ENCODE measurements at places on chromosomes 4 and X.

DNA sequence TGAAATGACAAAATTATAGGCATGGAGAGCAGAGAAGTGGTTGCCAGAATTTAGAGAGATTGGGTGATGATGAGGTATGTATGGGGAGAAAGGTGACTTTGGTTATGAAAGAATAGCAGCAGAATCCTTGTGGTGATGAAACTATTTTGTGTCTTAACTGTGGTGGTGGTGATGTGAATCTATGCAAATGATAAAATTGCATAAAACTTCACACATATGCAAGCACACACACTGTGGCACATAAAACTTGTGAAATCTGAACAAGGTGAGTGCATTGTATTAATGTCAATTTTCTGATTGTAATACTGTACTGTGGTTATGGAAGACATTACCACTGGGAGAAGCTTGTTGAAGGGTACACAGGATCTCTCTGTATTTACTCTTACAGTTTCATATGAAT is 91.0 kb downstream of the IL15 start:
- no peak for DNase-seq

DNA sequence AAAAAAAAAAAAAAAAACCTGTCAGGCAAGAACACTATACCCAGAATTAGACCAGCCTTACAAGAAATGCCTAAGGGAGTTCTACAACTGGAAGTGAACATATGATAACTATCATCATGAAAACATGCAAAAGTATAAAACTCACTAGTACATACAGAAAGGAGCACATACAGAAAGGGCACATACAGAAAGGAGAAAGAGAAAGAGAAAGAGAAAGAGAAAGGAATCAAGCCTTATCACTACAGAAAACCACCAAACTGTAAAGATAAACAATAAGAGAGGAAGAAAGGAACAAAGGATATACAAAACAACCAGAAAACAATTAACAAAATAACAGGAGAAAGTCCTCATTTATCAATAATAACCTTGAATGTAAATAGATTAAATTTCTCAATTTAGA is 50.4 kb downstream of the PHKA1 start:
- no peak for DNase-seq

DNA sequence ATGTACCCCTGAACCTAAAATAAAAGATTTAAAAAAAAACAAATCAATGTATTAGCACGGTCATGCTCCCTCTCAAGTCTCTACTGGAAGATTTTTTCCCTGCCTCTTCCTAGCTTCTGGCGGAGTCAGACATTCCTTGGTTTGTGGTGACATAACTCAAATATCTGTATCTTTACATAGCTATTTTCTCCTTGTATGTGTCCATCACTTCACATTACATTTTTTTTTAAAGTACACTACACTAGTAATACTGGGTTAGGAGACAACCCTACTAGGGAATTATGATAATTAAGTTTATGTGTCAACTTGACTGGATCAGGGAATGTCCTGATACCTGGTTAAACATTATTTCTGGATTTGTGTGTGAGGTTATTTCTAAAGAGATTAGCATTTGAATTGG is 1197.9 kb downstream of the TECRL start:
- DNase-seq = no peak

DNA sequence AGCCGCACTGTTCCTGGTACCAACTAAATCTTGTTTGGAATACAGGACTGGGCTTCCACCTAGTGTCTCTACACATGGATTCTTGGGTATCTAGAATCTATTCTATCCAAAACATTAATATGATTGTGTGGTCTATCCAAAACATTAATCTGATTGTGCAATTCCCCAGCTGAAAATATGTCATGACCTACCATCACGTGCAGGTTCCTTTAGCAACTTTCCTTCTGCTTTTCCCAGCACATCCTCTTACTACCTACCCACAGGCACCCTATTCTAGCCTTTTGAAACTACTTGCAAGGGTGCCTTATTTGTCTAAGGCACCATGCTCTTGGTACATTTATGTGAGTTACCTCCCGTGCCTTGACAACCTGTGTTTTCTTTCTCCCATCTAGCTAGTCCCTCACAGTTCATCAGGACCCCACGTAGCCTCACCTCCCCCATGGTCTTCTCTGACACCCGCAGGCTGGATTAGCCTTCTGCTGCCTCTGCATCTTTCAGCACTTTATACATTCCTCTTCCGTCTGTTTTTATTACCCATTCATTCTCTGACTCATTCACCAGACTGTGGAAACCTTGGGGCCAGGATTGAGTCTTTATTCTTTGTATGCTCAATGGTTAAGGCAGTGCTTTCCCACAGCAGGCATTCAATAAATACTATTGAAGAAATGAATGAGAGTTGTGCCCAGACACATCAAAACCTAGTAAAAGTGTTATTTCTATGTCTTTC is 88.8 kb upstream of the FAM9B start:
- no peak for DNase-seq

- no peak for DNase-seq
These were observed 448.4 kb downstream of the RAPGEF2 start for GRCh38 chr4:159551281-159551680.

DNA sequence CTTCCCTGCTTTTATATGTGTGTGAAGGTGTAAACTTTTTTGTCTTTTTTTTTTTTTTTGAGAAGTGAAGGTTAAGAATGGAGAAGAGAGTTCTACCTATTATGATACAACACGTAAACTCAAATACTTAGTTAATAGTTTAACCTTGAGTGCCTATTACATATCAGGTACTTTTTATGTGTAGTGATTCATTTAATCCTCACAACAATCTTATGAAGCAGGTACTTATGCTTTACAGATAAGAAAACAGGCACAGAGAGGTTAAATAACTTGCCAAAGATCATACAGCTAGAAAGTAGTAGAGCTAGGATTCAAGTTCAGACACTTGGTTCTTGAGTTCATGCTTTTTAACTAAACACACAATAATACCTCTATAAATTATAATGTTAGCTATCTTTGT is 107.4 kb downstream of the THOC2 start:
- DNase-seq = no peak

DNA sequence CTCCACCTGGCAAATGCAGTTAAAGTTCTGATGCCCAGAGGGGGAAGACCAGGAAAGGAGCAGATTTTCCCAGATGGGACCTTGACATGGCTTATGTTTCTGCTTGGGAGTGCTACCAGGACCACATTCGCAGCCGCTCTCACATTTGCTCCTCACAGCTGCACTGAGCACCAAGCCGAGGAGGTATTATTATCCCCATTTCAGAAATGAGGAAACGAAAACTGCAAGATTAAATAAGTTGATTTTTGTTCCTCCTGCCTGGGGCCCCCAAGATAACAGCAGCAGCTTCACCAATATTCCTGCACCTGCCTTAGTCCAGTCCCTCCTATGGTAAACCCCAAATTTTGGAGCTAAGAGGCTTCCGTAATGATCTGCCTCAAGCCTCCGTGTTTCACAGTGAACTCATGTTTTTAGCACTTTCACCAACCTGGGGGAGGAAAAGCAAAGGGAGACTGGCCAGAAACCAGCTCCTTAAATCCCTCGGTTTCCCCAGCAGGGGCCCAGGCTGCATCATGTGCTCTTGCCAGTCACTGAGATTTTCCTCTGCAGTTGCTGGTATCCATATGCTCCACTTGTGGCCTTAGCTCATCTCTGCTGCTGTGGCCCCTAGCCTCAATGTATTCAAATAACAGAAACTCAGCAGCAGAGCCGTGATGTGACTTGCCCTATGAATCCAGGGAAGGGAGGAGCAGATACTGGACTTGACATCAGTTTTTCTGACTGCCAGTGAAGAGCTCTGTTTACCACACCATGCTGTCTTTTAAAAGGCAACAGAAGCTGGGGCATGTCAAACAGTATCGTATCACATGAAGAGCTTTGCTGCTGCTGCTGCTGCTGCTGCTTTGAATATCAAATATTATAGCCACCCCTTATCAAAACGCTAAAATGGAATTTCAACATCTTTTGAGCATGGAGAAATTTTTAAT is 95.5 kb upstream of the KLHL13 start:
- no peak for DNase-seq

DNA sequence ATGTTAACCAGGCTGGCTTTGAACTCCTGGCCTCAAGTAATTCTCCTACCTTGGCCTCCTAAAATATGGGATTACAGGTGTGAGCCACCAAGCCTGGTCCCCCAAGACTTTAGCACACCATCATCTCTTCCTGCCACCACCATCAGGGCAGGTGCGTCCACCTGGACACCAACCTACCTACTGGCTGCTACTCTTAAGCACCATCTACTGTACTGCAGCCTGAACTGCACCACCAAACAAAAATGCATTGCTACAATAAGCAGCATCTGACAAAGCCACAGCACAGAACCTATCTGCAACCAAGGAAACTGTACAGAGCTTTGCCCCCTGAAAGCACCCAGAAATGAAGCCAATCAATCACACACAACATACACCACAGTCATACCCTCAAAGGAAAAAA is 139.7 kb downstream of the EFHC2 start:
- no peak for DNase-seq

DNA sequence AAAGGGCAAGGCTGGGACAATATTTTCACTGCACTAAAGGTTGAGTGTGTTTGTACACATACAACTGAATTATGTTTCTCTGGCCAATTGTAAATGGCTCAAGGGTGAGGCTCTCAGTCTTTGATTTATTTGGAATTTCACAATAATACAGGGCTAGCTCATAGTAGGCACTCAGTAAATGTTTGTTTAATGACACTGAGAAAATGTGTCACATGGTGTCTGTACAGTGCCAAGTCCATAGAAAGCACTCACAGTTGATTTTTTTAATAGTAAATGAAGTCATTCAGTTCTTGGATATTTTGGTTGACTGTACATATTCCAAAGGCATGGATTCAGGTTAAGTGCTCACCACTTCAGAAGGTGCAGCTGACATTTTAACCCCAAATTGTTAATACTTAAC is 176.4 kb downstream of the IL1RAPL2 start:
- no peak for DNase-seq

- no peak for DNase-seq
These were observed 27.0 kb upstream of the ADH1C start for GRCh38 chr4:99379571-99379970.

DNA sequence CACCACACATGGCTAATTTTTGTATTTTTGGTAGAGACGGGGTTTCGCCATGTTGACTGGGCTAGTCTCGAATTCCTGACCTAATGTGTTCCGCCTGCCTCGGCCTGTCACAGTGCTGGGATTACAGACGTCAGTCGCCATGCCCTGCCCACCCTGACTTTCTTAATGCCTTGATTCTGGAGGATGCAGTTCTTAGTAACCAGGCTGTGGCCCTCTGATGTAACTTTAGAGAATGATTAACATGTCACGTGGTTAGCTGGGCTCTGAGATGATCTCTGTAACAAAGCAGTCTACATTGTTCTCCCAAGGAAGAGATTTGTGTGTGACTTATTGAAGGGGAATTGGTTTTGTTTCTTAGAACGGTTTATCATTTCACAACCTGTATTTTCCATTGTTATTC is 30.6 kb downstream of the ANK2 start:
- DNase-seq = no peak

DNA sequence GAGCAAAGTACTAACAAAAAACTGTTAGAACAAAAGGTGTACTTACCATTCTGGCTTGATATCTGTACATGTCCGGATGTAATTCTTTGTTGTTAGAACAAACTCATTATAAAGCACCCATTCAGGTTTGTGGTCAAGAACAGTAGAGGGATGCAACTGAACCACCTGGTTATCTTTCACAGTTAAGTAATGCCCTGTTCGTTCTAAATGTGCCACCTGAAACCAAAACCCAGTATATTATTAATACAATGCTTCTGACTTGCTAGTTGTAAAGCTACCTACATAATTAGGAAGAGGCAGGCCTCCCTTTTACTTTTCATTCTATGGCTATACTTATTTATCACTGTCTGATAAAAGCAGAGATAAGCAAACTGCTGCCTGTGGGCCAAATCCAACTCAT is 54.8 kb downstream of the DHX15 start:
- DNase-seq = no peak

- DNase-seq = no peak
These were observed 10.0 kb upstream of the AP1S2 start for GRCh38 chrX:15864629-15865028.

GRCh38 chr4:147491086-147491485 is 10.2 kb downstream of the EDNRA start:
- DNase-seq = no peak

- no peak for DNase-seq
These were observed 1261.8 kb downstream of the ADGRL3 start for GRCh38 chr4:62461961-62462360.

DNA sequence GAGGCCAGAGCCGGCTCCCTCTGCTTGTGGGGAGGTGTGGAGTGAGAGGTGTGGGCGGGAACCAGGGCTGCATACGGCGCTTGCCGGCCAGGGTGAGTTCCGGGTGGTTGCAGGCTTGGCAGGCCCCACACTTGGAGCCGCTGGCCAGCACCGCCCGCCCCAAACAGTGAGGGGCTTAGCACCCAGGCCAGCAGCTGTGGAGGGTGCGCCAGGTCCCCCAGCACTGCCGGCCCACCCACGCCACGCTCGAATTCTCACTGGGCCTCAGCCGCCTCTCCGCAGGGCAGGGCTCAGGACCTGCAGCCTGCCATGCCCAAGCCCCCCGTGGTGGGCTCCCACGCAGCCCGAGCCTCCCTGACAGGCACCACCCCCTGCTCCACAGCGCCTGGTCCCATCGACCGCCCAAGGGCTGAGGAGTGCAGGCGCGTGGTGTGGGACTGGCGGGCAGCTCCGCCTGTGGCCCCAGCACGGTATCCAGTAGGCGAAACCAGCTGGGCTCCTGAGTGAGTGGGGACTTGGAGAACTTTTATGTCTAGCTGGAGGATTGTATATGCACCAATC is 275.3 kb downstream of the RAPGEF2 start:
- no peak for DNase-seq

DNA sequence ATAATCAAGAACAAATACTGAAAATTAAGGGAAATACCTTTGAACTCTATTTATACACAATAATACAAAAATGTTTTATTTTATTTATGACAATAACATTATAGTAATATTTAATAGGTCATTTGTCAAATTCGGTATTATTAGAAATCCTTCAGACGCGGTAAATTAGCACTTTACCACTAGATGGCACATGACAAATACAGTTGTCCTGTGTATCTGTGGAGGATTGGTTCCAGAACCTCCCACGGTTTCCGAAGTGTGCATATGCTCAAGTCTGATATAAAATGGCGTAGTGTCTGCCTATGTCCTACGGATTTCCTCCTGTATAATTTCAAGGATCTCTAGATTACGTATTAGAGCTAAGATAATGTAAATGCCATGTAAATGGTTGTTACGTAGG is 8.1 kb upstream of the LINC00632 start:
- no peak for DNase-seq

DNA sequence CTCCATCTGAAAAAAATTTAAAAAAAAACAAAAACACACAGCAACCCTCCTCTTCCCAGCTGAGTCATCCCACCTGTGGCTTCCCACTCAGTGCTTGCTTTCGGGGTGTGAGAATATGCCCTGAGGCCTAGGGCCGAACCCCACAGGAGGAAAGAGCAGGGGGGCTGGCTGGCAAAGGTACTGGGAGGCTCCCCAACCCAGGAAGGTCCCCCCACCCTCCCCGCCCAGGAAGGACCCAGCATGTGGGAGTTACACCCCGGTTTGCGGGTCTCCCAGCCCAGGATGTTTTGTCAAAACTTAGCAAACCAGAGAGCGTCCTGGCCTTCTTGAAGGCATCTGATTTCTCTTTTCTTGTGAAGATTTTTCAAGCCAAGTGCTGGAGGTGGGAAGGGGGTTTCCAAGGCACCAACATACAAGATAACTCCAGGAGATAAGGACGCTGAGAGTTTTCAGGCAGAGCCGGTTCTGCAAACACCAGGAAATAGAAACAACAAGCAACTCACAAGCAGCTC is 25.7 kb upstream of the CSF2RA start:
- peak; percentile 65 for DNase-seq

GRCh38 chr4:168506014-168506413 is 9.2 kb downstream of the PALLD start:
- DNase-seq = no peak

Data from stimulated activated CD8-positive, alpha-beta memory T cell treated with anti-CD3 and anti-CD28 coated beads, Interleukin-4, amount 100 ng/mL, for 48 hours (primary cell).